MG63 (cell line): ENCODE measurements at places on chromosomes 11 and 22. TPM values are rescaled to one million over a fixed set of nuclear protein-coding genes. Genes with fewer than 3 reads are reported as not detected.

- no peak for DNase-seq
Measured at GRCh38 chr11:114159320-114159719, 99.8 kb downstream of the ZBTB16 start.

GRCh38 chr11:100602716-100603115 is 84.4 kb upstream of the ARHGAP42 start:
- no peak for DNase-seq

GRCh38 chr22:24068377-24068680 is 57.2 kb downstream of the CABIN1 start:
- no peak for DNase-seq

DNA sequence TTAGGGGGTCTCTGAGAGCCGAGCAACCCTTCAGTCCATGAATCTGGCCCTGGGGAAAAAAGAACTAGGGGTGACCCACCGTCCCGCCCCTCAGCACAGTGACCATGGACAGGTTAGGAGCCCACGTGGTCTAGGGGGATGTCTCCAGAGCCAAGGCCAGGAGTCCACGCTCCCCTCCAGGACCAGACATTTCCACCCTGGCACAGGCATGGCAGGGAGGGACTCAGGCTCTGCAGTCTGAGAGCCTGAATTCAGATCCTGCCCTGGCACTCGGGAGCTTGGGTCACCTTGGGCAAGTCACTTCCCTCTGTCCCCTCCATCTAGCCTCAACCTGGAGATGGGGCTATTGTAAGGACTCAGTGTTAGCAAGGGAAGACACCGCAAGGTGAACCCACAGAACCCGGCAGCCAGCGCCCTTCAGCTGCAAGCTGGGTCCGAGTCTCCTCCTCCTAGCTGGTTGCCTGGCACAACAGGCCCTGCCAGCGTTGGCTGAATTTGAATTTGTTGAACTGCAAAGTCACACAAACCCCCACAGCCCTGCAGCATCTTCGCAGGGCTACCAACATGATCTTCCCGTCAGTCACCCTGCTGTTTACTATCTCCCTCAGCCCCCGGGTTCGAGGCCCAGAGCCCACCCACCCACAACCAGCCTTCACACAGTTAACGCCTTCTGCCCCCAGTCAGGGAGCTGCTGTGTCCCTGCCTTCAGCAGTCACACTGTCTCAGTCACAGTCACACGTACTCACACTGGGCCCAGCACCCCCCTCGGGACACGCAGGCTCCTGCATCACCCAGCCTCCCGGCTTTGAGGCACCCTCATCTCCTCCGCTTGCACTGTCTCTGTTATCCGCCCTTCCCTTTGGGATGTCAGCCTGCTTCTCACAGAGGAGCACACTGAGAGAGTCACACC is 603 bp upstream of the PDGFB start:
- no peak for DNase-seq

GRCh38 chr11:60155931-60156330 is 27.0 kb downstream of the MS4A6A start:
- no peak for DNase-seq

DNA sequence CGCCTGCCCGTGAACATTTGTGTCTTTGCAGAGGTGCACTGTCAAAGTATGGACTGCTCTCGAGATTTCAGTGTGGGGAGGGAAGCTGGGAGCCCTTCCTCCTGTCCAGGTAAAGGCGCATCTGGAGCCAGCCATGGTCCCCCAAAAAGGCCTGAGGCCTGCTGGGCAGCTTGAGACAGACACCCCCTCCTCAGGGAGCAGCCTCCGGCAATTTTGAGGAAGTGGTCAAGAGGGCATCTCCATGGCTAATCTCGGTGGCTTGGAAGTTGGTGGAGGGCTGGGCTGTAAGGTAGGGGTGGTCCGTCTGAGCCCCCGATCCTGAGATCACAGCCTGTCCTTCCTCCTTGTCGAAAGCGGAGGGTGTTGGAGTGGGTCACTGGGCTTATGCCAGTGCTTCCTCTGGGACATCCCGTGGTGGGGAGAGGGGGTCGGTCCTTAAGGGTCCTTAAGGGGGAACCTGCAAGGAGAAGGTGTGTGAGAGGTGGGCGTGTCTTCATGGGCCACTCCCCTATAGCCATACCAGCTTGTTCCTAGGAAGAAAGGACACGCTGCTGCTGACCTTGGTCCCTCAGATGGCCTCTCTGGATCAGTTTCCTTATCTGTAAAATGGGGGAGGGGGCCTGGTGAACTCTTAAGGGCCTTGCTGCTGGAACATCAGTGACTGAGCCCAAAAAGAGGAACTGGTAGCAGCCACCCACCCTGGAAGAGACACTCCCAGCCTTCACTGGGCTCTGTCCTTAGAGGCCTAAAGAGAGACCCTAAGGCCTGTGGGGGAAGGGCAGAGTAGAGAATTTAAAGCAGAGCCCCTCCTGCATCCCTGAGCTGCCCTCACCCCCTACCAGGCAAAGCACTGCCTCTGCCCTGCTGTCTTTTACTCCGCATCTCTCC is 2.6 kb downstream of the KCNC1 start:
- DNase-seq = no peak

DNA sequence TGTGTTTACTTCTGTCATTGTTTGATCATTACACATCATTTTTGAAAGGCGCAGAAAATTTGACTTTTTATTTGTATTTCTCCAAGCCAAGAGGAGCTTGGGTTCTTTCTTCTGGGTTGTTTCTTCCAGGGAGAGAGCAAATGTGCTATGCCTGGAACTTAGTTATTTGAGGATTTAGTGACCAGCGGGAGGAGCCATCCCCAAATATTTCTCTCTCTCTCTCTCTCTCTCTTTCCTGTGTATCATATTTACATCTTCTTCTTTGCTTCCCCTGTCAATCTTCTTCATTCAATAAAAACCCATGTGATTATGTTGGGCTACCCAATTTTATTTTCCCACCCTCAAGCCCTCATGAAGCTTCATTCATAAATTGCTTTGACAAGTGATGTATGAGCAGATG is 534.5 kb downstream of the LRRC4C start:
- no peak for DNase-seq

Gene FAM180B
- total RNA-seq = not detected in 2 replicates

Gene DDI1
- not detected in 2 replicates for total RNA-seq

Gene FUT4
- 4.6 and 9.4 TPM in 2 replicates for total RNA-seq

Gene TTC36
- total RNA-seq = not detected in 2 replicates
